Foreskin melanocyte (primary cell): ENCODE measurements at places on chromosomes 3 and 15.

DNA sequence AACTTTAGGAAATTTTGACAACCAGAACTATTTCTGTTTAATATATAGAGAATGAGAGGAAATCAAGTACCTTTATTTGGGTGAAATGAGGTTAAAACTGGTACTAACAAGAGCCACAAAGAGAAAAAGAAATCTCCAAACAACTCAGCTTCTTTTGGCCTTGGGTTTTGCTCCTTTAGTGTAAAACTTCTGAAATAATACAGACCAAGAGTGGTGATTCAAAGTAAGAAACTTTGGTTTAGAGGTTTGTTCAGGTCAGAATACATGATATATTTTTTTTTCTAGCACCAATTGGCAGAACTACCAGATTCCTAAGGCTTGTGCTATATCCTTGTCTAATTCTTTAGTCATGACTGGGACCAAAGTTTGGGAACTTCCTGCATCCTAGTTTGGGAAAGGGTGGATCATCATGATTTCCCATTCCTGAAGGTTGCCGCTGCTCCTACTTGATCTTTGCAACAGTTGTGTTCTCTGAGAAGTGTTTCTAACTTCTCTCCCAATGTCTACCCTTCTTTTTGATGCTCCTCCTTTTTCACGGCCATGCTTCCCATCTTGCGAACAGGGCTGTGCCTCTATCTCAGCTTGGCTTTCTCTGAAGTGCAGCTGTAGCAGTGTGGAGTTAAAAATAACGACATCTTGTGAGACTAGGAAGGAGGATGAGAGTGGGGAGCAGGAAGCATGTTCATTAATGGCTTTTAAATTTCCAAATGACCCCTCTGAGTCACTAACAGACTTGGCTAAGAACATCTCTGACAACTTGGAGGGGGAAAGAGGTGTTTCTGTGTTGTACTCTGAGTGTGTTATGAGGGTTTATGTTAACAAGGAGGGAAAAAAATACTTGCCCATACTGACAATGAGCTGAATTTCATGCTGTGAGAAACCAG lies 87.7 kb downstream of the KCNAB1 start:
- DNase-seq: no peak

GRCh38 chr3:133466531-133467386 lies 66.9 kb downstream of the BFSP2 start:
- no peak for DNase-seq

- DNase-seq: no peak
Observed at GRCh38 chr3:172201136-172201869, 161.9 kb downstream of the FNDC3B start.

- no peak for DNase-seq
Observed at GRCh38 chr3:3405131-3405530, 225.6 kb upstream of the CRBN start.
